Daoy (cell line): ENCODE measurements at places on chromosomes 5 and 9. TPM values are rescaled to one million over a fixed set of nuclear protein-coding genes. Genes with fewer than 3 reads are reported as not detected.
A peak's percentile ranks its signal among the peaks of the same experiment; 100 is the strongest.

The NTNG2 gene
- 1.9 and 2.6 TPM in 2 replicates for total RNA-seq

The MLANA gene
- not detected in 2 replicates for total RNA-seq

The FPGS gene
- total RNA-seq = 117 and 120 TPM in 2 replicates

The EGFL7 gene
- total RNA-seq = 53.7 and 56.2 TPM in 2 replicates

The SPRY4 gene
- 3.2 and 3.7 TPM in 2 replicates for total RNA-seq

The AFAP1L1 gene
- 11.7 and 12.8 TPM in 2 replicates for total RNA-seq

The GABRB2 gene
- total RNA-seq = 0.09 and 0.11 TPM in 2 replicates

The DOCK8 gene
- total RNA-seq = 1.0 and 1.3 TPM in 2 replicates

DNA sequence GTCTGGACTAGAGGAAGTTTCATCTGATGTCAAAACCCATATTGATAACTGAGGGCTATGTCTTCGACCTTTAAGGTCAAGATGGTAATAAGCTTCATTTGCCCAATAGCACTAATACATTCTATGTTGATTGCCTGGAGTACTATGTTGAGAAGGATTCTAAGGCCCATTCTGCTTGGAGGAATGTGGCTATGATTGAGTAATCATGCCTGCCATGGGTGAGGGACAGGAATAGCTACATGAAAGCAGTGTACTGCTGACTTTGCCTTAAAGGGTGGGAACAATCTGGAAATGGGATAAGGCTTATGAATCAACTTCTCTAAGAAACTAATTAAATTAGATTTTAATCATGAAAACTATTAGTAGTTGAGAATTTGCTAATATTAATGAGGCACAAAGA lies 13.6 kb downstream of the NNT start:
- DNase-seq = no peak

- no peak for DNase-seq
Observed at GRCh38 chr9:7130266-7130820, 372.6 kb downstream of the KDM4C start.

DNA sequence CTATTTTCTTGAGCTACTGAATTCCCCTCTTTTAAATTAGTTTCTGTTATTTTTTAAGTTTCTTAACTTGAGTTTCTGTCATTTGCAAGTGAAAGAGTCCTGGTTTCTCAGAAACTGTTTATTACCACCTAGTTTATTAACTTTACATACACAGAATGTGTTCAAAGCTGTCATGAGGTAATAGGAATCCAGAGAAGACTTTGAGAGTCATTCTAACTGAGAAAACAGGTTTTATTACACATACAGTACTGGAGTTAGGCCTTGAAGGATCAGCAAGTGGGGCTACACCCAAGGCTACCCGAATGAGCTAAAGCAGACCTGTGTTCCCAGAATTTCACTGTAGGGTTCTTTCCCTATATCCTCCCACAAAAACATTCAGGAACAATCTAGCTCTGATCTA lies 33.1 kb downstream of the FAM114A2 start:
- no peak for DNase-seq

DNA sequence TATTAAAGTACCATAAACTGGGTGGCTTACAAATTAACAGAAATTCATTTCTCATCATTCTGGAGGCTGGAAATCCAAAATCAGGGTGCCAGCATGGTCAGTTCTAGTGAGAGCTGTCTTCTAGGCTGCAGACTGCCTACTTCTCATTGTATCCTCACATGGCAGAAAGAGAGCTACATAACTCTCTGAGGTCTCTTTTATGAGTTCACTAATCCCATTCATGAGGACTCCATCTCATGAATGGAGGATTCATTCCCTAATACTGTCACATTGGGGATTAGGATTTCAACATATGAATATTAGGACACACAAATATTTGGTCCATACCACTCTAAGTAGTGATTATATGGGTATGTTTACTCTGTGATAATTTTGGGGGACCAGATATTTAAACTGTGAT lies 84.0 kb downstream of the ERP44 start:
- DNase-seq = no peak

DNA sequence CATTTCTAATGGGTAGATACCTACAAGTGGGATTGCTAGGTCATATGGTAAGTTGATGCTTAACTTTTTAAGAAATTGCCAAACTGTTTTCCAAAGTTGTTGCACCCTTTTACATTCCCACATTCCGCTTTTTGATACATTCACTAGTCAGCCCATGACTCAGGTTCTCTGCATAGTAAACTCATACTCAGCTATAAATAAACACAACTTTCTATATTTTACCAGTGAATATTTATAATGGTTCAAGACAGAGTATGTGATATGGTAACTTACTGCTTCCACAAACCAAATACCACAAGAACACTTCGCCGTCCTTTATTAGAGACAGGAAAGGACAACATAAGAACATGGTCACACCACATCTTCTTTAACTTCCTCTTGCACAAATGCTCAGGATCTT lies 54.0 kb downstream of the PLPP1 start:
- DNase-seq = no peak

DNA sequence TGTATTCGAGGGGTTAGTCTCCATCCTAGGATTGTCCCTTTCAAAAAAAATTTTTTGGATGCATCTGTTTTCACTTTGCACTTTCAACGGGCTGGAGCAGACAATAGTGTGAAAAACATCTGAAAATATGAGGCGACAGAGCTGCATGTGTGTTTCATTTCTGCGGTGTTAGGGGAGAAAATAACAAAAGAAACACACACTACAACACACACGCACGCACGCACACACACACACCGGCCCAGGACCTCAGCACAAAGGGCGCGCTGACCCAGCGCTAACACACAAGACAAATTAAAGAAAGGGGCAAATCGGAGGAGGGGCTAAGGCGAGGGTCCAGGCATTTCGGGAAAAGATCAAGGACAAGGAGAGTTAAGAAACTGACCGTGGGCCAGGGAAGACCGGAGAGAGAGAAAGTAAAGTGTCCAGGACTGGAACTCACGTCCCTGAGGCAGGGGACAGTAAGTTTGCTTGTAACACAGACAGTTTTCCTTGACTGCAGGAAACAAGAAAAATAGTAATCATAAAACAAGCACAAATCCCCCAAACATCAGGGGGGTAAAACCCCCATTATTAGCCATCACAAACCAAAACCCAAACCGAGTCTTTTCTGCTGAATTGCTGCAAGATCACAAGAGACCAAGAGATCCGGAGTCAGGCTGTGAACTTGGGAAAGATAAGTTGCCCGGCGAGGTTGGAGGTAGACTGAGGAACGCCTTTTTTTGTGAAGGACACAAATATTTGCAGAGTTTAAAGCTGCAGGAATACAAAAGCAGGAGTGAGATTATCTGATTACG lies 302.1 kb downstream of the PARP8 start:
- peak; percentile 7 for DNase-seq

DNA sequence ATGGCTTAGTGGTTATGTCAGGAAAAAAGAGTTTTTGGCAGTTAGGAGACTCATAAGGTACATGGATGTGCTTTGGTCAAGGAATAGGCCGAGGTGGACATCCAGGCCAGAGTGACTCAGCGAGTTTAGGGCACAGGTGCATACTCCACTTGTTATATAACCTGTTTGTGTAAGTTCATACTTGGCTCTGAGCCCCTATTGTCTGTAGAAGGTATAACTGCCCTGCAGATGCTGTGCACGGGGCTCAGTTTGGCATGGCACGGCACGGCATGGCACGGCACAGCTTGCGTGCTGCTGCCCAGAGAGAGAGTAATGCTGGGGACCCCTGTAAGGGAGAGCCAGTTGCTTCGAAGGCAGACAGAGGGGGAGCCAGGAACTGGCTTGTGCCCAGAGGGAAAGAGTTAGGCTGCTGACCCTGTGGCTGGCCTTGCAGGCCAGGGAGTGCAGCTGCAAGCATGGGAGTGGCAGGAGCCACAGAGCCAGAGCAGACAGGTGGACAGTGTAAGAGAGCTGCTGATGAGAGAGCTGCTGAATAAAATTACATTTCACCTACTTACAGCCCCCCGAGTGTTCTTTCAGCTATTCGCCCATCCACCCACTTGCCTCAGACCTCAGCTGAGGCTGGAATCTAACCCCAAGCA lies 32.2 kb downstream of the GCNT4 start:
- DNase-seq = no peak

DNA sequence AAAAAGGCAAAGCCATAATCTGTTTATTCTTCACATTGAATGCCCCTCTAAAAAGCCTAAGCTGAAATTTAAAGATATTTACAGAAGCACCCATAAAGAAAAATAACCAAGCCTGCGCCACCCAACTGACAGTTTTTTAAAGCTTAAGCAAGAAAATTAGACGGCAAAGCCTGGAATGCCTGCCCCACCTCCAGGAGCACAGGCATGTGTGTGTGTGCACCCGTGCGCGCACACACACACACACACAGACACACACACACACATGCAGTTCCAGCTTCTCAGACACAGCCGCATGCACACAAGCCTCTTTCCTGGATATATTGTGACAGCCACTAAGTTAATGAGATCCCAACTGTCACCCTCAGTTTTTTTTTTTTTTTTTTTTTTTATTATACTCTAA lies 88.2 kb downstream of the FRMD3 start:
- DNase-seq = no peak

- DNase-seq = no peak
Observed at GRCh38 chr5:149811453-149811852, 81.3 kb downstream of the PPARGC1B start.

GRCh38 chr5:150372639-150373038 lies 15.1 kb downstream of the TCOF1 start:
- DNase-seq = no peak

GRCh38 chr5:83145241-83145640 lies 67.9 kb downstream of the XRCC4 start:
- DNase-seq = no peak

- DNase-seq = no peak
Observed at GRCh38 chr5:102815540-102816332, 60.6 kb downstream of the PAM start.

- DNase-seq = no peak
Observed at GRCh38 chr5:76202182-76202581, 119.0 kb downstream of the SV2C start.

DNA sequence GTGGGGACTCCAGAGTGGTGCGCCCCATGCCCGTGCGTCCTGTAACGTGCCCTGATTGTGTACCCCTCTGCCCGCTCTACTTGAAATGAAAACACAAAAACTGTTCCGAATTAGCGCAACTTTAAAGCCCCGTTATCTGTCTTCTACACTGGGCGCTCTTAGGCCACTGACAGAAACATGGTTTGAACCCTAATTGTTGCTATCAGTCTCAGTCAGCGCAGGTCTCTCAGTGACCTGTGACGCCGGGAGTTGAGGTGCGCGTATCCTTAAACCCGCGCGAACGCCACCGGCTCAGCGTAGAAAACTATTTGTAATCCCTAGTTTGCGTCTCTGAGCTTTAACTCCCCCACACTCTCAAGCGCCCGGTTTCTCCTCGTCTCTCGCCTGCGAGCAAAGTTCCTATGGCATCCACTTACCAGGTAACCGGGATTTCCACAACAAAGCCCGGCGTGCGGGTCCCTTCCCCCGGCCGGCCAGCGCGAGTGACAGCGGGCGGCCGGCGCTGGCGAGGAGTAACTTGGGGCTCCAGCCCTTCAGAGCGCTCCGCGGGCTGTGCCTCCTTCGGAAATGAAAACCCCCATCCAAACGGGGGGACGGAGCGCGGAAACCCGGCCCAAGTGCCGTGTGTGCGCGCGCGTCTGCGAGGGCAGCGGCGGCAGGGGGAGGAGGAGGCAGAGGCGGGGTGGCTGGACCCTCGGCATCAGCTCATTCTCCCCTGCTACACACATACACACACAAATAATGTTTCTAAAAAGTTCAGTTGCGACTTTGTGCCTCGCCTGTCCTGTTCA lies 668 bp downstream of the GLIS3 start:
- peak; percentile 68 for DNase-seq

DNA sequence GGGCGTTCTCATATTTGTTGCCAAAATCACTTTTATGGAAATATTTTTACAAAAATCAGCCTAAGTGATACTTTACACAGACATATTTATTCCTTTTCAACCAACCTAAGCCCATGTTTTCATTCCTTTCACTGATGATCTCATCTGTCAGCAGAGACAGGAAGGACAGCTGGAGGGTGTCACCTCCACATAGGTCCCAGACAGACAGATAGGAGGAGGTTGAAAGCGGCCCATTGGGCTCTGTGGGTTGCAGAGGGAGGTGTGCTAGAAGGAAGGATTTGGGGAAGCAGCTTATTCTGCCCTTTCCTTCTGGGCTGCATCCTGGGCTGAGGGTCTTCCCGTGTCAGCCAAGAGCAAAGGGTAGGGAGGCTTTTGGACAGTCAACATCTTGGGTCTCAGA lies 26.0 kb upstream of the SEMA4D start:
- no peak for DNase-seq

DNA sequence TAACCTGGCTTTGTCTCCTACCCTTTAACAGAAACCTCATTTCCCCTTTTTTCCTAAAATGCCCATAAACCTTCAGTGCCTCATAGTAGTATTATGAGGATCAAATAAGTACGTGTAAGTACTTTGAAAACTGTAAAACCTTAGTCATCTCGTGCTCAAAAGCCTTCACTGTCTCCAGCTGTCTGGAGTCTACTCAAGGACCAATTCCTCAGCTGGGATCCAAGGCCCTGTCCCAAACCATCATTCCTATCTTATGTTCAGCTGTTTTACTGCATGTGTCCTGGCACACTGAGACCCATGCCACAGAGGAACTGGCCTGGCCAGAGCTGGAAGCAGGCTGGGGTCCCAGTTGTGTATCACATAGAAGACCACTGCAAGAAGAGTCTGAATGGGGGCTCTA lies 15.9 kb downstream of the ADAMTSL1 start:
- peak; percentile 30 for DNase-seq

GRCh38 chr5:17228821-17229291 lies 11.4 kb downstream of the BASP1 start:
- no peak for DNase-seq

- DNase-seq = peak; percentile 28
Observed at GRCh38 chr9:4328723-4329122, 28.9 kb upstream of the GLIS3 start.

DNA sequence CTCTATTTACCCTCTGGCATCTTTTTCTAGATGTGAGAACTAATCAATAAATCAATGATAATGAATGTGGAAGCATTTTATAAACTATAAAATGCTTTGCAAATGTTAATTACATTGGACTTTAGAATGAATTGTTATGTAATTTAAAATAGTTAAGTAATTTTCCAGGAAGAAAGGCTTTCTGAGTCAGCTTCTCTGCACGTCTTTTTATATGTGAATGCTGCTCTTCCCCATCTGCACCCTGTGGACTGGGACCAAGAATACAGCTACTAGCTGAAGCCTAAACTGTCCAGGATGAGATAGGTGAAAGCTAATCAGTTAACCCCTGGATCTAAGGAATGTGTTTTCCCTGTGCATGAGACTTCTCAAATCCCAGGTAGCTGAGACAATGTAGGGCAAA lies 292.9 kb downstream of the NR3C1 start:
- DNase-seq = no peak

- peak; percentile 15 for DNase-seq
Observed at GRCh38 chr5:159660401-159660800, 255.9 kb upstream of the ADRA1B start.

DNA sequence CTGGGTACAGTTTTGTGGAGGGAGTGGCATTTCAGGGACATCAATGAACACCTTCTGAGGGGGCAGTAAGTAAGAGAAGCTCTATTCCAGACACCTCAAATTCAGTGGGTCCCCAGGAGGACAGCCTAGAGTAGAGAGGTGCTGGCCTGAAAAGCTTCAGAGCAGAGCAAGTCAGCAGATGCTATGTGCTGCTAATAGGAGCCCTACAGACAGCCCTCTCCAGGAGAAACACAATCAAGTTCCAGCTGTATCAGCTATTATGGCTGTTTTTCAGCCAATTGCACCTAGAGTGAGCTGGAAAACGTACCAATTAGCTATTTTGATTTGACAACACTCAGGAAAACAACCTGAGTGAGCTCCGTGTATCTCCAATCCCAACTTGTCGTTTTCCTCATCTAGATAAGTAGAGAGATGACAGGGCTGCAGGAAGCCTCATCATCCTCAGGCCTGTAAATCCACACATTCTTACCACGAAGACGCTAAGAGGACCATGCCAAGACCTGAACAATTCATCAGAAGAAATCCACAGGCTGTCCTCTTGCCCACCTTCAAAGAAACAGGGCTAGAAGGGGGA lies 104.9 kb downstream of the PIK3R1 start:
- no peak for DNase-seq
